ENCODE measurements at places on chromosomes 2 and 18. TPM values are rescaled to one million over a fixed set of nuclear protein-coding genes. Genes with fewer than 3 reads are reported as not detected.

The SP140L gene
- total RNA-seq = 9.5 TPM

The MOGAT1 gene
- total RNA-seq = not detected

The ARHGAP15 gene
- 3.0 TPM for total RNA-seq

The DYNAP gene
- not detected for total RNA-seq

The GCKR gene
- not detected for total RNA-seq

The LYPD1 gene
- not detected for total RNA-seq

All from lower leg skin (tissue), 4 donors.